HL-60 (cell line): ENCODE measurements at places on chromosomes 7 and 10.

DNA sequence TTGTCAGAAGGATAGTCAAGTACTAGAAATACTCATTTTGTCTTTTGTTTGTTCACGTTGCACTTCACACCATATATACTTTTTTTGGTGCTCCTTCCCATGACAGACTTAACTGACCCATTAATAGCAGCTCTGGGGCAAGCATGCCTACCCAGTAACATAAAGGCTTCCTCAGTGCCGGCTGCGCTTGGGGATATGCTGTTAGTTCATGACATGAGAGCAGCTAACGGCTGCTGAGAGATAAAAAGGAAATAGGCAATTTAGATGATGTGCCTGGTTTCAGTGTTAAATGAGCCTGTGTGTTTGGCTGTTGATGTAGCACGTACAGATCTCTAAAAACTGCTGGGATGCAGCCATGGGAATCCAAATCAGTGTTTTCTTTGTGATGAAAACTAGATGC, 86.4 kb downstream of the TAX1BP1 start:
- DNase-seq: no peak

- DNase-seq: no peak
Measured at GRCh38 chr10:73459683-73460314, 26.4 kb upstream of the MSS51 start.

DNA sequence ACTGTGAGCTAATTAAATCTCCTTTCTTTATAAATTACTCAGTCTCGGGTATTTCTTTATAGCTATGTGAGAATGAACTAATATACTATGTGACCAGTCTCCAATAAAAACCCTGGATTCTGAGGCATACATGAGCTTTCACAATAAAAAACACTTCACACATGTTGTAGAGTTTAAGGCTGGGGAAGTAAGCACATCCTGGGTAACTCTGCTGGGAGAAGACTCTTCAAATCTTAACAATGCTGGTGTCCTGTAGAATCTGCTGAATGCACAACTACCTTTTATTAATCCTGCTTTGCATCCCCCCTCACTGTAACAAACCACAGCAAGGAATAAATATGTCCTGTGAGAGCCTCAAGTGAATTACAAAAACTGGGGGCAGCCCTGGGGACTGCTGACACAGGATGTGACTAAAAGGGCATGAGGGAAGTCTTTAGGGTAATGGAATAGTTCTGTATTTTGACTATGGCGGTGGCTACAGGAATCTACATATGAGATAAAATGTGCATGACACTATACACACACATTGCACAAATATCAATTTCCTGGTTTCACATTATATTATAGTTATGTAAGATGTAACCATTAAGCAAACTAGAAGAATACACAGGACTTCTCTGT, 45.1 kb upstream of the KCTD7 start:
- DNase-seq: no peak

DNA sequence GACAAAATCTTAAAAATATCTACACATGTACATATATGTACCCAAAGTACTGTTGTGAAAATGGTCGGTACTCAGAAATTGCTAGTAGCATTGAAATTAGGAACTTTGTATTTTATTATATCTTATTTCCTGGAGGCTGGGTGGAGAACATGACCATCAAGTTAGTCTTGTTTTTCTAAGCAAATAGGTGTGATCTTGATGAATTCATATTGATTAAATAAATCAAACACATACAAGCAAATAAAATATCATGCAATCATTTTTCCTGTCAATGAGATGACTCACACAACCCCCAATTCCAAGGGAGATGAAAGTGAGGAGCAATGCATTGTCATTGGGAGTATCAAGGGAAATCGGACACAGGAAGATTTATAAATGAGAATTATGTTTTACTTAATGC, 18.0 kb downstream of the VSTM2A start:
- DNase-seq: no peak

- DNase-seq: peak; percentile 66
Measured at GRCh38 chr7:105448181-105448580, 59.5 kb upstream of the SRPK2 start.

DNA sequence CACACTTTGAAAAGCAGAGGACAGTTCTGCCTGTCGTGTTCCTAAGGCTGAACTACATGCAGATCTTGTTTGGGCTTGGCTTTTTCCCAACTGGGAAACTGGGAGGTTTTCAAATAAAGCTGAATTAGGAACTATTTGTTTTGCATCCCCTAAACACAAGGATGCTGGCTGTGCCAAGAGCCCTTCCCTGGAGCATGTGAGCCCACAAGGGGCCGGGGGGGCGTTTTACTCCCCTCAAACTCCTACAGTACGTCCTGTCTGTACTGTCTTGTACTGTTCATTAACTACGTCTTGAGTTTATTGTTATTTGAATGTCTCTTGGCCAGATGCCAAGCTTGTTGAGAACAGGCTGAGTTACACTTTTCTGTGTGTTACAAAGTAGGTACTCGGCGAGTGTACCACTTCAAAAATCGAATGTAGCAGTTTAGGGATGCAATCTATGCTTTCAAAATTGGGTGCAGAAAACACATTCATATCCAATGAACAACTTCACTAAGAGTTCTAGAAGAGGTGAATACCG, 94.9 kb downstream of the GFRA1 start:
- no peak for DNase-seq
